ENCODE measurements at places on chromosomes 3 and 15.

DNA sequence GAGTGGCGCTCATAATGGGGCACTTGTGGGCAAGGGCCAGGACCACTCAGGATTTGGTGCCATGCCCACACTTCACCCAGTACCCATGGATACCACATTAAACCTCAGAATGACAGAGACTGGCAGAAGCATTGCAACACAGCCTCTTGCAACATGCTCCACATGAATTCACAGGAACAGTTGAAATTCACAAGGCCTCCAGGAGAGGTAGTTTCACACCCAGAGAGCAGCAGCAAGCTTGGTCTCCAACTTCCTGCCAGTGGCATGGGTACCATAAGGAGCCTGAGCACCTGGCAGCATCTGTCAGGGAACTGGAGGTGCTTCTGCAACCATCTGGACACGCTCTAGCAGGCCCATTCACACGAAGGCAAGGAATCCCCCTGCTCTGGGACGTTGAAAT, 101.0 kb downstream of the OSBPL10 start:
- DNase-seq, result peak; percentile 88

- DNase-seq, result no peak
These were observed 55.4 kb upstream of the KCNMB2 start for GRCh38 chr3:178480795-178481194.

DNA sequence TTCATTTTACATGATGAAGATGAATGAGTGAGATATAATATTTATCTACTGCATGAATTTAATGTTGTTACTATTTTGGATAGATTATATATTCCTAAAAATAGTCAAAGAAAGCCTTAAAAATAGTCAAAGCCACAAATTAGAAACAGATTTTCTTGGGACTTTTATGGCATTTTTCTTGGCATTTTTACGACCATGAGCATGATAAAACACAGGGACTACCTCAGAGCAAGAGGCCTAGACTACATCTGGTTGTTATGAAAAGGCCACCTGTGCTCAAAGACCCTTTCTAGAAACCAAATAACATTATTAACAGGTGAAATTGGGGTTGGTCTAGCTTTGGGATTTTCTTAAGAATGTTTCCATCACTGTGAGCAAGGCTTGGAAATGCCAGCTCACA, 281.0 kb downstream of the OXSM start:
- no peak for DNase-seq

GRCh38 chr3:28948685-28949084, 332.2 kb upstream of the RBMS3 start:
- DNase-seq, result no peak

DNA sequence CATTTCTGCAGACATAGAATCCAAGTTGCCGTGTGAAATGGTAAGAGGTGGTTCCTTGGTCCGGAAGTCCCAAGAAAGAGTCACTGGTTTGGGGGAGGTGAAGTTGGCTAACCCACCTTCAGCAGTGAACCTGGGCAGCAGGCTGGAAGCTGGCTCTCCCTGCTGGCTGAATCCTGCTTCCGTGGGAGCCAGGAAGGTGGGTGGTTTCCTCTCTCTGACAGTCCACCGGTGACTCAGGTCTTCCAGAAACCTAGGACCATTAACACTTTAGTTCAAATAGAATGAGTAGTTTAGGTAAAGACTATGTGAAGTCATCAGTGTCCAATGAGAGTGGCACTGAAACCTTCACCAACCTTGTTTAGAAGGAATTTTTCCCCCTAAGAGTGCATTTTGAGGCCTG, 87.4 kb upstream of the CACNA2D3 start:
- DNase-seq, result no peak

DNA sequence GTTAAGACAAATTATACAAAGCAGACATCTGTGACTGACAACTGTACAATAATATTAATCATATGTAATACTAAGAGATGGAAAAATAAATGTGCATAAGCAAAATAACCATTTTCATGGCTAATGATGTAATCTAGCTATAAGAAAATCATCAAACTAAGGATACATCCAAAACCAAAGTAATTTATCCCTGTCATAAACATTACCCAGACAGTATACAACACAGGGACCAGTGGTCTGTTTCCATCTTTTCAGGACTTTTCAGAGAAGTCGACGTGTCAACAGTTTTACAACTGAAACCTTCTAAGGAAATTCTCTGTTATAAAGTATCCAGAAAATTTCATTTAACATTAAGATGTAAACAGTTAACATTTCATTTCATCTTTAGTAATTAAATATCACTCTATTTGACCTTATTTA, 11.0 kb downstream of the THBS1 start:
- DNase-seq, result no peak

GRCh38 chr3:30733209-30733608, 126.8 kb downstream of the TGFBR2 start:
- DNase-seq, result no peak

- DNase-seq, result no peak
These were observed 3.6 kb downstream of the ZBTB38 start for GRCh38 chr3:141371882-141372281.

DNA sequence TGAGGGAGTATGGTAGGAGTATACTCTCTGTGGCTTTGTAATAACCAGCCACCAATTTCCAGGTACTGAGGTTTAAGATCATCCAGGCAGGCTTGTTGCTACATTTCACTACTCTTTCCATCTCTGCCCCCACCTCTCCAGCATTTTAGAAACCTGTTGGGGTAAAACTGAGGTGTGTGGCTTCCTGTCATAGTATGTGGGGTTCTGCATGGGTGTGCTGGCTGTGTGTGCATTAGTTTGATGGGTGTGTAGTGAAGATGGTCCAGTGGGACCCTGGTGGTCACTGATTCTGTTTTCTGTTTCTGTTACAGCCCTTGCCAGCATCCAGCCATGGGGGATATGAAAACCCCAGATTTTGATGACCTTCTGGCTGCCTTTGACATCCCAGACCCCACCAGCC, 34.0 kb downstream of the ZNF592 start:
- no peak for DNase-seq

GRCh38 chr15:39443659-39444219, 137.1 kb upstream of the THBS1 start:
- DNase-seq, result no peak

DNA sequence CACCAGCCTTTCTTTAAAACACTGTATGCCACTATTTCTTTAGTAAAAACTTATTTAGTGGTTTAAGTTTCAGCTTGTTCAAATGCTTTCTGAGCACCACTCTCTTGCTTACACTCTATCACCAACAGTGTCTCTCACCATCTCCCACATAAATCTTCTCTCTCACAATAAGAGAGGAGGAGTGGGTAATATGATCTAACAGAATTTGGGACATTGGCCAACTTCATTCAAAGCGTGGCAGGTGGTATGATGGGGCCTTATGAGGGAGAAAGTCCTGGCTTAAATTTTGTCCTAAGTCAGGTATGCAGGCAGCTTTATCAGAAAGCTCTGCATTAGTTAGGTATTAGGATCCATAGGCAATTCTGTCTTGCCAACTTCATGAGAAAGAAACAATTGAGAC, 1132.5 kb downstream of the TUSC7 start:
- no peak for DNase-seq

- peak; percentile 42 for DNase-seq
These were observed 812 bp downstream of the P4HTM start for GRCh38 chr3:48990636-48991469.

- DNase-seq, result peak; percentile 32
These were observed 100.8 kb downstream of the CPN2 start for GRCh38 chr3:194250098-194251002.

DNA sequence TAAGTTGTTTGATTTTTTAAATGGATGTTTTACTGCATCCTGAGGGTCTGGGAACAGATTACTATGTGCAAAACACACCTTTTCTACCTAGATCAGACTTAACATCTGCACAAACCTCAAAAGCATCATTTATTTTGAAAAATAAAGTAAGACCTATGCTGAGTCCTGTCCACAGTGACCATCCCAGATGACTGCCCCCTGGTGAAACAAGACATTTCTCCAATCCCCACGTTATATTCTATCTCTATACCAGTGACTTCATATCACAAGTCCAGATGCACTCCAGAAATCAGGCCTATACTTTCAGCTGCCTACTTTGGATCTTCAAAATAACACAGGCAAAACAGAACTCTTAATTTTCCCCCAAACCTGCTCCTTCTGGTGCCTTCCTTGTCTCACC, 143.2 kb downstream of the P2RY1 start:
- no peak for DNase-seq

Data from upper lobe of left lung (tissue), 6 donors.